ENCODE measurements at places on chromosomes 13 and 19.

DNA sequence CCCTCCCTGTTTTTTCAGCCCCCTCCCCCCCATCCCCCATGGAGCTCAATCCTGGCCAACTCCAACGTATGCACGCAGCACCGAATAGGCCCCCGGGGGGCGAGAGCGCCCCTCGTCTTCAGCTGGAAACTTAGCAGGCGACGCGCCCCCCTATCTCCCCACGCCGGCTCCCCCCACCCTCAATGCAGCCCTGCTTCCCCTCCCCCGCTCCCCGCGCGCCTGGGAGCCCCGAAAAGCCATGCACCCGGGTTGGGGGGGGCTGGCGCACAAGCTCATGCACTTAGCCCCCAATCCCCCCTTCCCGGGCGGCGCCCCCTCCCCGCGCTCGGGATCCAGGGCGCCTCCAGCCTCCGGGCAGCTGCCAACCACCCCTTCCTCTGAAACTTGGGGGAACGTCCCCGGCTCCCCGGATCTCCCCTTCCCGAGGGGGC is 508 bp downstream of the ZBTB7A start:
- no peak for DNase-seq

DNA sequence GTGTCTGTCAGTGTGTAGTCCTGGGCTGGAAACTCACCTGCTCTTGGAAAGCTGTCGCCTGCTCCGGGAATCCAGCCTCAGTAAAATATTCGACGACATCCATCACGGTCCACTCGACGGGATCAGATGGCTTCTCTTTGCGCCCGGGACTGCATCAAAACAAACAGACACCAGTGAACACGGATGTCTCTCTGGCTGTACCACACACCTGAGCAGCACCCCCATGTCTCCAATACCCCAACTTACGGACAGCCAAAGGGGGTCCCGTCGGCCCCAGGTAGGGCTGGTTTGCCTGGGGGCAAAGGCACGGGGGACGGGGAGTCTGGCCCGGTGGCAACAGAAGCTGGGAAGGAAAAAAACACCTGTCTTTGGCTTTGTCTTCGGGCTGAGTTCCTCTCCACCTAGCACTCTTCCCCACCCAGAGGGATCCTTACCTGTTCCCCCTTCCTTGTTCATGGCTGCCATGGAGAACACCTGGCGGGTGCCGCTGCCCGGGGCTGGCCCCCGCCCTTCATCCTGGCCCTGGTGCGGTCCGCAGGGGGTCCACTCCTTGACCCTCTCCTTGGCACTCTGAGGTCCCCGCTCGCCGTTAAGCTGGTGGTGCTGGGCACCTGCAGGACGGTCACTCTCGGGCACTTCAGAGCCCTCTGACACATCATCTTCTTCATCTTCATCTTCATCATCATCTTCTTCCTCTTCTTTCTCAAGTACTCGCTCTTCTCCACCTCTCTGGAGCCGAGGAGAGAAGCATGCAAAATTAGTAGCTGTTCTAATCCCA is 1.7 kb downstream of the SAMD1 start:
- no peak for DNase-seq

DNA sequence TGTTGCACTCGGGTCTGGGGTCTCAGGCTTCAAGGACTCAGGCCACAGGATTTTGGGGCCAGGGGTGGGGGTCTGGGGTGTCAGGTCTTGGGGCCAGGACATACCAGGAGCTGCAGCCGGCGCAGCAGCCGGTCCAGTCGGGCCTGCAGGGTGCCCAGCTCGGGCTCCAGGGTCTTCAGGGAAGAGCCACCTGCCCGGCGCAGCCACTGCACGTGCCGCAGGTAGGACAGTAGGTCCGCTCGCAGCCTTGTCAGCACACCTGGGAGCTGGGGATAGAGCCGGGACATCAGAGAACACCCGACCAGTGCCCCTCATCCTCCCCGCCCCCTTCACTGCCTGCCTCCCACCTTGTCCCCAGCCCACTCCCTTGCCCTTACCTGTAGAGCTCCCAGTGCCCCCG is 2.2 kb downstream of the IL11 start:
- DNase-seq = no peak

- peak; percentile 73 for DNase-seq
Observed at GRCh38 chr19:48617146-48617937, 1.6 kb downstream of the RPL18 start.

All from T47D (cell line).